Activated CD8-positive, alpha-beta memory T cell treated with anti-CD3 and anti-CD28 coated beads, Interleukin-2, amount 10 ng/mL, durations not matched to agents 7 days and 5 days (primary cell): ENCODE measurements at places on chromosomes 1 and 21.

- H3K36me3 ChIP-seq = peaks cover 2% of the 10 kb centered on the region
- H3K27me3 ChIP-seq = peaks cover 40% of the 10 kb centered on the region
- no peak overlapping the region for H3K27ac ChIP-seq
- H3K4me3 ChIP-seq = no peak overlapping the region
Measured at GRCh38 chr1:206794294-206794908, 22.1 kb upstream of the IL10 start.

- peaks cover 7% of the 10 kb centered on the region for H3K36me3 ChIP-seq
- no peaks in the 10 kb centered on the region for H3K27me3 ChIP-seq
- H3K4me1 ChIP-seq = no peaks in the 10 kb centered on the region
Measured at GRCh38 chr1:77876884-77877283, 11.5 kb upstream of the NEXN start.

- H3K27ac ChIP-seq = no peak overlapping the region
- no peaks in the 10 kb centered on the region for H3K36me3 ChIP-seq
- H3K4me1 ChIP-seq = no peaks in the 10 kb centered on the region
- no peaks in the 10 kb centered on the region for H3K27me3 ChIP-seq
Measured at GRCh38 chr1:215407575-215407974, 159.5 kb upstream of the KCTD3 start.

GRCh38 chr1:244183037-244183436, 132.0 kb downstream of the ZBTB18 start:
- H3K4me1 ChIP-seq = no peaks in the 10 kb centered on the region
- H3K27ac ChIP-seq = no peak overlapping the region
- H3K36me3 ChIP-seq = no peaks in the 10 kb centered on the region
- no peak overlapping the region for H3K4me3 ChIP-seq
- H3K27me3 ChIP-seq = peaks cover 3% of the 10 kb centered on the region

DNA sequence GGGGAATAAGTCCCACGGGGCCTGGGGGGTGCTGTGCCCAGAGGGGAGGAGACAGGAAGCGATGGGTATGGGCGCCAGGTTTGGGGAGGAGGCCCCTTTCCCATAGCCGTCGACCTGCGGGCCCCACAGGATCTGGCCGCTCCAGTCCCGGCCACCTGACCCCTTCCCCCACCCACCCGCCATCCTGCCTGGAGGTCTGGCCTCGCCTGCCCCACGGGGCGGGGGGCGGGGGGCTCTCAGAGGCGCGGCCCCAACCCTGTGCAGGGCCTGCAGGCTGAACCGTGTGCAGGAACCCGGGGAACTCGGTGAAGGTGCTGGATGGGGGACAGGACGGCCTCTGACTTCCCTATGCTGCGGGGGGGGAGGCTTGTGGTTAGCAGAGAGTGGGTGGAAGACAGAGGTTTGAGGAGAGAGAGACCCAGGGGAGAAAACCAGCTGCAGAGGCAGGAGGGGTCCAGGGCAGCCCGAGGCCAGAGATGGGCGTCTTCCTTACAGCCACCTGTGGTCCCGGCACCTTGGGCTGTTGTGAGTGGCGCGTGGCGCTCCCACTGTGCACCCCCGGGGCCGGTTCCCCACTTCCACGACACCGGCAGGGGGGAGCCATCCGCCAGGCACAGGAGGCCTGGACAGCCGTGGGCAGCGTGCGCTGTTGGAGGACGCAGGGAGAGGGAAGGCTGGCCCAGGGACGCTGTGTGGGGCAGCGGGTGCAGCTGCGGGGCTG, 2.5 kb upstream of the TNFRSF18 start:
- peaks cover 1% of the 10 kb centered on the region for H3K36me3 ChIP-seq
- H3K4me3 ChIP-seq = peak overlapping the region; percentile 73
- H3K27ac ChIP-seq = peak overlapping the region; percentile 85
- peaks cover 29% of the 10 kb centered on the region for H3K4me1 ChIP-seq

GRCh38 chr1:78298349-78298748, 192.4 kb upstream of the PTGFR start:
- no peak overlapping the region for H3K27ac ChIP-seq
- no peak for DNase-seq
- no peaks in the 10 kb centered on the region for H3K4me1 ChIP-seq
- no peak overlapping the region for H3K4me3 ChIP-seq
- H3K36me3 ChIP-seq = no peaks in the 10 kb centered on the region

- no peak for DNase-seq
- H3K27me3 ChIP-seq = no peaks in the 10 kb centered on the region
- H3K27ac ChIP-seq = peak overlapping the region; percentile 34
- no peaks in the 10 kb centered on the region for H3K4me1 ChIP-seq
Measured at GRCh38 chr1:174337000-174337681, 110.6 kb upstream of the GPR52 start.

GRCh38 chr1:44631333-44631646, 43.0 kb downstream of the TMEM53 start:
- no peaks in the 10 kb centered on the region for H3K27me3 ChIP-seq
- peaks cover 24% of the 10 kb centered on the region for H3K36me3 ChIP-seq
- peak overlapping the region; percentile 95 for H3K27ac ChIP-seq
- H3K4me3 ChIP-seq = peak overlapping the region; percentile 84
- no peak for DNase-seq

GRCh38 chr1:232393010-232393409, 236.9 kb downstream of the SIPA1L2 start:
- H3K4me3 ChIP-seq = no peak overlapping the region
- H3K4me1 ChIP-seq = no peaks in the 10 kb centered on the region
- no peaks in the 10 kb centered on the region for H3K27me3 ChIP-seq
- no peak for DNase-seq

DNA sequence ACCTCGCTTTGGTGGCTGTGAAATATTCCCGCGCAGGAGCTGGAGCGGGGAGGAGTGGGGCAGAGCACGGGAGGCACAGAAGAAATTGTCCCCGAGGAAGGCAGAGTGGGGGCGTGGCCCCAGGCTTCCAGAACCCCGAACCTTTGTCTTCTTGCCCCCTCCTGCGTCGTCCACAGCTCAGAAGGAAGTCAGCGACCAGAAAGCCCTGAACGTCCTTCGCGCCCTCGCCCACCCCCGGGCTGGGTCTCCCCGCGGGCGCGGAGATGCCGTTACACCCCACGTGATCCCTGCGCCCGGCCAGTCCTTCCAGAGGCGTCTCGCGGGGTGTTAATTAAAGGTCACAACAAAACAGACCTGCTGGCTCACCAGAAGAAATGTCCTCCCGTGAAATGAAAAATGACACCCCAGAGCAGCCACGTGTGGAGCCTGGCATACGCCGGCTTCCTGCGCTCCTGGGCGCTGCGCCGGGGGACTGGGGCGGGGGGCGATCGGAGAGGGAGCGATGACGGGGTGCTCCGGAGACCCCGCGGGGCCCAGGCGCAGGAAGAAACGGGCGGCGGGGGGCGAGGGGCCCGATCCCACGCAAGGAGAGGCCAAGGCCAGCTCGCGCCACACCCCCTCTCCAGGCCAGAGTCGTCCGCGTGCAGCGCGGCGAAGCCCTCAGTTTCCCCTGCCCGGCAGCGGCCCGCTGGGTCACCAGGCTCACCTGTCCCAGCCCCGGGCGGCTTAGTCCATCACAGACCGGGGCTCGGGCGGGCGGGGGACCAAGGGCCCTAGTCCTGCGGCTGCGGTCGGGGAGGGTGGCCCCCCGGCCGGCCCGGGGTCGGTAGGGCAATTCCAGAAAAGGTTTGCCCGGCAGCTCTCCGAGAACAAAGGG, 995 bp upstream of the KIF26B start:
- H3K27ac ChIP-seq = no peak overlapping the region
- H3K4me3 ChIP-seq = peak overlapping the region; percentile 62
- no peaks in the 10 kb centered on the region for H3K36me3 ChIP-seq
- H3K27me3 ChIP-seq = peaks cover 71% of the 10 kb centered on the region

DNA sequence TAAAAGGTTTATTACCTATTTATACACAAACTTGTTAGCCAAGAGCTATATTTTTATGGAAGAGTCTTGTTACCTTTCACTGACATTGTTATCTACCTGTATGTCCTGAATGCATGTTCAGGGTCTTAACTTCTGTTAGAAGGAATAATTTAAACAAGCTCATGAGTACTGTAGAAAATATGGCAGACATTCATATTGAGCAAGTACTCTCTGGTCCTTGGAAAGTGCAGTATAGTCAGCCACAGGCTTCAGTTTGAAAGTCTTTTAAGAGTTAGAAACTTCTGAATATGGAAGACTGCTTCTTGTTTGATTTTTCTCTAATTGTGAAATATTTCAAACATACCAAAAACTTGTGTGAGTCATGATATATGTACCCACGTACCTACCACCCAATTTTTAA, 16.6 kb downstream of the DIP2A start:
- no peak overlapping the region for H3K4me3 ChIP-seq
- no peak for DNase-seq
- peaks cover 14% of the 10 kb centered on the region for H3K36me3 ChIP-seq
- no peaks in the 10 kb centered on the region for H3K27me3 ChIP-seq
- no peak overlapping the region for H3K27ac ChIP-seq

DNA sequence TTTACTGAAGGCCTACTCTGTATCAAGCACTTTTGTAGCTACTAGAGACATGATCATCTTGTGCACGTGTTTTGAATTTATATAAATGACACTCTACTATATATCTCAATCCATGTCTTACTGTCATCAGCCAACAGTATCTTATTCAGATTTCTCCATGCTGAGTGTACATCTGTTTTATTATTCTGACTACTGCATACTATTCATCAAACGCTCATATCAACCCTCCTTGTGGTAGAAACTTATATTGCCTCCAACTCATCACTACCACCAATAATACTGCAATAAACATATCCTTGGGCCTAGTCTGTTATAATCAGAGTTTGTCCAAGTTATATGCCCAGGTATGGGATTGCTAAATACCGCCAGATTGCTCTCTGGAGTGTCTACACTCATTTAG, 81.6 kb upstream of the IRF2BP2 start:
- peaks cover 5% of the 10 kb centered on the region for H3K27me3 ChIP-seq
- H3K27ac ChIP-seq = no peak overlapping the region
- H3K4me1 ChIP-seq = no peaks in the 10 kb centered on the region
- no peaks in the 10 kb centered on the region for H3K36me3 ChIP-seq

DNA sequence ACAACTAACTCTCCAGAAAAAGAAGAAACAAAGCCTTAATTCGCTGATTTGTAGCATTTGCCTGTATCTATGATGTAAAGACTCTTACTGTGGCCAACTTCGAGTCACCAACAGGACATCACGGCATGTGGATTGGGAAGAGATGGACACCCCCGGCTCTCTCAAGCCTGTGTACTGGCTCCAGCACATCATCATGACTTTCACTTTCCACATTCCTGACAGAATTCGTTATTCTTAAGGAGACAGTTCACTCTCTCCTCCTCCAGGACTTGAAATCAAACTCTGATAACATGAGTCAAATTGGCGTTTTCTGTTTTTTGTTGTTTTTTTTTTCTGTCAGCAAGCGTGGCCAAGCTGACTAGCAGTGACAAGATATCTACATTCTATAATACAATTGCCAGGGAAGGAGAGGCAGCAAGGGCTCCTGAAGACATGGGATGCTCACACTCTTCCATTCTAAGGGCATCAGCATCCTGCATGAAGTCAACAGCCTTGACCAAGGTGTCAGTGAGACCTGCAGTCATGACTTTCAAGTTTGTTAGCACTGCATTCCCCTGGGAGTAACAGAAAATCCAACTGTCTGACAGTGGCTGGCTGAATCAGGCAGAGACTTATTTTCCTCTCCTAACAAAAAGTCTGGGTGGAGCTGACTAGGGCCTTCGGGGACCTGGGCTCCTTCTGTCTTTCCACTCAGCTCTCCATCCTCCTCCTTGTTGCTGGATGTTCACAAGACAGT, 13.3 kb upstream of the TRAF3IP3 start:
- no peak overlapping the region for H3K4me3 ChIP-seq
- H3K27ac ChIP-seq = no peak overlapping the region
- no peaks in the 10 kb centered on the region for H3K36me3 ChIP-seq
- H3K27me3 ChIP-seq = no peaks in the 10 kb centered on the region
- DNase-seq = no peak
- H3K4me1 ChIP-seq = peaks cover 22% of the 10 kb centered on the region

DNA sequence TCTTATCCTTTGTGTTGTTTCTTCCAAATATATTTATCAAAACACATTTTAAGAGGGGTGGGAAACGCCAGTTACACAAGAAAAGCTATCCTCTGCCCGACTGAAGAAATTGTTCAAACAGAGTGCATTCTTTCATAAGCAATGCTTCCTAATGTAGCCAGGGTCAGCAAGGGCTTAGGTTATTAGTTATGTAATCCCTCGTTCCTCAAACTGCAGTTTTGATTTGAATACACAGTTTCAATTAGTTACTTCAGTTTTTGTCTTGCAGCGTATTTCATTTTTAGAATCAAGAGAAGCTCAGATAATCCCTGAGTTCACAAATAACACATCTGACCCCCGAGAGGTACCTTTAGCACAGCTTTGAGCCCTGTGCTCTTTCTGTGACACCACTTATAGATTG, 141.7 kb upstream of the NRIP1 start:
- H3K4me1 ChIP-seq = no peaks in the 10 kb centered on the region
- no peaks in the 10 kb centered on the region for H3K36me3 ChIP-seq
- no peak overlapping the region for H3K27ac ChIP-seq
- peaks cover 10% of the 10 kb centered on the region for H3K27me3 ChIP-seq
- no peak overlapping the region for H3K4me3 ChIP-seq
- no peak for DNase-seq

DNA sequence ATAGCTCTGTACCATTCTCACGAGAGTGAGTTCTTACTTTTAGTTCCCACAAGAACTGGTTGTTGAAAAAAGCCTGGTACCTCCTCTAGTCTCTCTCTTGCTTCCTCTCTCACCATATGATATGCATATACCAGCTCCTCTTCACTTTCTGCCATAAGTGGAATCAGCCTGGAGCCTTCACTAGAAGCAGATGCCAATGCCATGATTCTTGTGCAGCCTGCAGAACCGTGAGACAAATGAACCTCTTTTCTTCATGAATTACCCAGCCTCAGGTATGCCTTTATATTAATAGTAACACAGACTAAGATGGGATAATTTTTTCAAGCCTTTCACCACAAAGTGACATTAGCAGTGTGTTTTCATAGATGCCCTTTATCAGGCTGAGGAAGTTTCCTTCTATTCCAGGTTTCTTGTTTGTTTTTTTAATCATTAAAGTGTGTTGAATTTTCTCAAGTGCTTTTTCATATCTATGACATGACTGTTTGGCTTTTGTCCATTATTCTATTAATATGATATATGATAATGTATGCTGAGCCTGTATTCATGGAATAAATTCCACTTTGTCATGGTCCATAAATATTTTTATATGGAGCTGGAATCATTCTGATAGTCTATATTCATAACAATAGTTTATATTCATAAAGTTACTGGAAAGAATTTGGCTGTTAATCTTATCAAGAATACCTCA, 40.7 kb upstream of the C1orf185 start:
- no peak for DNase-seq
- H3K36me3 ChIP-seq = peaks cover 1% of the 10 kb centered on the region
- H3K4me3 ChIP-seq = no peak overlapping the region
- H3K4me1 ChIP-seq = no peaks in the 10 kb centered on the region
- H3K27me3 ChIP-seq = peaks cover 10% of the 10 kb centered on the region
